ENCODE measurements at places on chromosomes 11 and 22.

DNA sequence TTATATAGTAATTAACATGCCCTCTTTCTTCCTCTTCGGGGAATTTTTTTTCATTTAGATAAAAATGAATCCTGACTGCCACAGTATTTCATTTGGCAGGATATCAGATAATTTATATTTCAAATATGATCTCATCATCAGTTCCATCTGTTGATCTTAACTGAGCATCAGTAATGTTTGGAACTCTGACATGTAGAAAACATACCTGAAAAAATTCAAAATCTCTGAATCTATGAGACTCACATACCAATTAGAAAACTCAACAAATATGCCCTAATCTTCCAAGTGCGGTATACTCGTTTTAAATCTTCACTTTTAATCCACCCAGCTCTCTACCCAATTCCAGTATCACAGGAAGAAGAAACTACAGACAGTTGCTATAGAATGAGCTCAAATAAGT is 161.9 kb downstream of the MSANTD4 start:
- DNase-seq = no peak

GRCh38 chr11:33182246-33182878 is 21.1 kb upstream of the CSTF3 start:
- DNase-seq = no peak

GRCh38 chr11:122108828-122109227 is 7.2 kb downstream of the BLID start:
- no peak for DNase-seq

GRCh38 chr11:128806506-128807261 is 60.4 kb downstream of the KCNJ1 start:
- DNase-seq = no peak

DNA sequence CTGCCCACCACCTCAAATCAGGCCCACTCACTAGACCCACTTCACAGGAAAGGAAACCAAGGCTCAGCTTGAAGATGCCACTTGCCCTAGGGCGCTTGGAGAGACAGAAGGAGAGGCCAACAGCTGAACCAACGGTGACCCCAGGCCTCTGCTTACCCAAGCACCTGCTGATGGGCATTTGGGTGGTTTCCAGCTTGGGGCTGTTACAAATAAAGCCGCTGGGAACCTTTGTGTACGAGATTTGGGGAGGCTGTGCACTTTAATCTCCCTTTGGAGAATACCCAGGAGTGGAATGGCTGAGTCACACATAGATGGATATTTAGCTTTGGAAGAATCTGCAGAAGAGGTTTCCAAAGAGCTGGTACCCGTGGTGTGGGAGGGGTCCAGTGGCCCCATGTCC is 50.9 kb upstream of the LINC01488 start:
- no peak for DNase-seq

- no peak for DNase-seq
Observed at GRCh38 chr11:17250561-17251350, 25.8 kb upstream of the NUCB2 start.

- DNase-seq = peak; percentile 52
Observed at GRCh38 chr11:66035653-66036333, 9.5 kb upstream of the CATSPER1 start.

DNA sequence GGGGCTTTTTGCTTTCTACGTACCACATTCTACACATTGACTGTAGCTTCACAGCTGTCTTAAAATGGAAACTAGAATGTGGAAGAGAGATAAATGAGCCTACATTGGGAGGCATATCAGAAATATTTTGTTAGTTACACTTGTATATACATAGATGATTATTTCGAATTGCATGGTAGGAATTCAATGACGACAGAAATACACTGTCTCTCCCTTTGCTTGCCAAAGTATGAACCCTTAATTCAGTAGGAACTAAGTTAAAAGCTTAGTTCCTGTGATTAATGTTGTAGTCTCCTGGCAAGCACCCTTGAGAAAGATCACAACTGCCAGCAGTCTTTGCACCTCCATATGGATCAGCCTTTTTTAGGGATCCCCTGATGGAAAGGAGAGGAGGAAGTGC is 10.1 kb downstream of the C11orf87 start:
- DNase-seq = no peak

DNA sequence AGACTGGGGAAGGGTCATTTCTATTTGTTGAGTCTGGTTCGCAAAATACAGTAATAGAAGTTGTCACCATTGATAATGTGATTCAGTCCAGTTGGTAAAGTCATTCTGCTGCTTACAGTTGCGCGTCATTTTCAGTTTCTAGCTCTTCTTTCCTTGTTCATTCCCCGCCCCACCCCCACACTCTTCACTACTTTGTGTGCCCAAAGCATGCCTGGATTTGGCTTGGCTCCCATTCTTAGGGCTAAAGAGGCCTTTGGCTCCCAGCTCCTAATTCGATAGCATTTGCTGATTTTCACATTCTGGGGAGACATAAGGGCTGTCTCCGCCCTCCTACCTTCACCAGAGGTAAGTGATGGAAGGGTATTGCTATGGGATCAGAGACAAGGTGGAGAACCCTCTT is 43.0 kb downstream of the CECR2 start:
- no peak for DNase-seq

DNA sequence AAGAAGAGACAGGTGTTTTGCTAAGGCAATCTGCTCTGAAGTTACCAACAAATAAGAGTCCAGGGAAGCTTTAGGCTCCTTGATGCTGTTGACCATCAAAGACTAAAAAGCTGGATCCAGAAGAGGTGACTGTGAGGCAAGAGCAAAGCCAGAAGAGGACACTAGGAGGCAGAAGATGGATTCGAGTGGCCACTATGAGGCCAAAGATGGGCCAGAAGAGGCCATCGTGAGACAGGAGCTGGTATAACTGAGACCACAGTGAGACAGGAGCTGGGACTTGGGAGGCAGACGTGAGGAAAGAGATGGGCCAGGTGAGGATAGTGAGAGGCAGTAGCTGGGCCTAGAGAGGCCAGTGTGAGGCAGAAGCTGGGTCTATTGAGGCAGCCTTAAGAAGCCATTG is 37.7 kb downstream of the OR4C45 start:
- no peak for DNase-seq

GRCh38 chr11:86664930-86665329 is 7.5 kb downstream of the ME3 start:
- DNase-seq = no peak

DNA sequence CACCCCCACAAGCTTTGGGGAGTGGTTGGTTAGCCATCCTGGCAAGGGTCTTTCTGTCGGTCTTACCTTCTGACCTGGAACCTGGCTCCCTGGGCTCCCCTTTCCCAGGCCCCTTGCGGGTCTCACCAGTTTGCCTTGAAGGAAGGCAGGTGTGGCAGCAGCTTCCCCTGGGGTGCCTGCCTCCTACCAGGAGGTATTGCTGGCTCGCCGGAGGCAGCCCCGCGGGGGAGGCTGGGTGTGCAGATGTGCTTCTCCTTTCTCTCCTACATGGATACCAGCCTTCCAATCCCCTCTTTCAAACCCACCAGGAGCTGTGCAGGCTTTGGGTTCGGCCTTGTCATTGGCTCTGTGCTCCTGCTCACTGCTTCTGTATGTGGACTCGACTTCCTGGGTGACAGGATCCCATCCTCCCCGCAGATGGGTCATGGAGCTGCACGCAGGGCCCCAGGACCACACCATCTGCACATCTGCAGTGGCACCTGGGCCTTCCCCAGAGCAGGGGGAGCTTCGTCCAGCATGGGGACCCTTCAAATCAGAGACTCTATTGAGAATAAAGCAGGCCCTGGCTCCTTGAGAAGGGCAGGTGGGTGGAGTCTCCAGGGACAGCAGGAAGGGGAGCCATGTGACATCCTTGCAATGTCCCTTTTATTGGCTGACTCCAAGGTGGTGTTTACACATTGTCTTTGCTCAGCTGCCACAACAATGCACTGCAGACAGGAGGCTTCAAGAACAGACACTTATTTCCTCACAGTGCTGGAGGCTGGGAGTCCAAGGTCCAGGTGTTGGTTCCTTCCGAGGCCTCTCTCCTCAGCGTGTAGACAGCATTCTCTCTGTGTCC is 592.0 kb downstream of the BRD1 start:
- DNase-seq = no peak

- no peak for DNase-seq
Observed at GRCh38 chr22:19691721-19692341, 22.5 kb upstream of the SEPTIN5 start.

GRCh38 chr22:45763236-45763624 is 91.6 kb downstream of the ATXN10 start:
- no peak for DNase-seq

DNA sequence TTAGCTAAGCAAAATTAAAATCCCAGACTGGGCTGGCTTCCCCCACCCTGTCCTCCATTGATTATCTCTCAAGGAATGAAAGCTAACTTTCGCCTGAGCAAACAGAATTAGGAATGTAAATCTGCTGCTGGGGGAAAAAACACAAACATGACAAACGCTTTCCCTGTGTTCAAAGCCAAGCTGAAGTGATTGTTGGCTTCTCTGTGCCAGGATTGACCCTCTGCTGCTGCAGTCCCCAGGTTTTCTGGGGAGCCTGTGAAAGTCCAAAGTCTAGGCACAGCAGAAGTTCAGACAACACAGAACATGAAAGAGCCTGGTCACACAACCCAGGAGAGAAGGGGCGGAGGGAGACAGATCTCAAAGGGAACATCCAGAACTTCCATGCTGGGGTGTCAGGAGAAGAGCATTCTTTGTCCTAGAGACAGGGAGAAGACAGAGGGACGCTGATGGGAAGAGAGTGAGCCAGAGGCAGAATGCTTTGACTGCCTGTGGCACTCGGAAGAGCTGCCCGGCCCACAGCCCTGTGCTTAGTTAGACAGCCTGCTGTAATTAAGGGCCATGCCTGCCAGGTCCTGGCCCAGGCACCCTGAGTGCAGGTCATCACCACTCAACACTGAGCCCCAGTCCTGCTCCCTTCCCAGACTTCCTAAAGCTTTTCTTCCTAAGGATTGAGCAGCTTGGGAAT is 6.9 kb downstream of the PATZ1 start:
- DNase-seq = no peak

DNA sequence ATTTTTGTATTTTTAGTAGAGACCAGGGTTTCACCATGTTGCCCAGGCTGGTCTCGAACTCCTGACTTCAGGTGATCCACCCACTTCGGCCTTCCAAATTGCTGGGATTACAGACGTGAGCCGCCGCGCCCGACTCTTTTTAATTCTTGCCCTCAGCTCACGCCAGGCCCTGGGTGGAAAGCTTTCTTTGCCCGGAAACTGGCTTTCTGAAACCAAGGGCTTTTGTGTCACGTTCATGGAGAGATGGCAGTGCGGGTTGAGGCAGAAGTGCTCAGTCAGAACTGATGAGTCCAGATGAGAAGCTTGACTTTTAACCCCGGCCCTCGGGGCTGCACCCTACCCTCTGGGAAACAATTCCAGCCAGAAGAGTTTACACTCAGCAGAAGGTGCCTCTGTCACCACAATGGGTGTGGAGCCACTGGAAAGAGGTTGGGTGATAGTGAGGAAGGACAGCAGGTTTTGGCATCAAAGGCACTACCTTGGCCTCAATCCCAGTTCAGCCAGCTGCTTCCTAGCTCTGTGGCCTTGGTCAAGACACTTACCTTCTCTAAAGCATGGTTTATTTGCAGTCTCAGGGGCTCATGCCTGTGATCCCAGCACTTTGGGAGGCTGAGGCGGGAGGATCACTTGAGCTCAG is 890 bp upstream of the ARFGAP3 start:
- DNase-seq = no peak

- DNase-seq = no peak
Observed at GRCh38 chr11:90326647-90327046, 103.8 kb upstream of the CHORDC1 start.

DNA sequence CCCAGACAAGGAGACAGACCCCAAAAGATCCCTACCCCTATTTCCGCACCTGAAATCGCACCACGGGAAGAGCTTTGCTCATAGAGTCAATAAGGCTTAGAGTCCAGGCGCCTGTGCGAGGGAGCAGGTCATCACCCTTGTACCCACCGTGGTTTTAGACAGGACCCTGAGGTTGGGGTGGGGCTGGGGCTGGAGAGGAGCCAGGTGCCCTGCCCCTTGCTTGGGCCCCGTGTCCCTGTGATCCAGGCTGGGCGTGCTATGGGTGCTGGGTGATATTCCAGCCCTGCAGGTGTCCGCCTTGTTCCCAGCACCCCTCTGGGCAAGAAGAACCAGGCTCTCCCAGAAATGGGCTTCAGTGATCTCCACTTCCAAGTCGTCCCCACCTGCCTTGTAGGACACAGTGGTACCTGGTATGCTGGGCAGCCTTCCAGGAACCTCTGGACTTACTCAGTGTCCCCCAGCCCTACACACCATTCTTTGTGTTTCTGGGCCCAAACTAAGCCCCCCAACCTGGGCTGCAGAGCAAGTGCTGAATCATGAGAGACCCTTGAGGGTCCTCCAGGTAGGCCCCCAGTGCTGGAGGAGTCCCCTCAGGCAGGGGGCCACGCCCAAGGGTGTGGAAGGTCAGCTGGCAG is 4.5 kb downstream of the CD81 start:
- peak; percentile 33 for DNase-seq

- peak; percentile 28 for DNase-seq
Observed at GRCh38 chr11:294780-295179, 4.5 kb downstream of the IFITM5 start.

- DNase-seq = no peak
Observed at GRCh38 chr22:45582236-45582954, 79.7 kb downstream of the FBLN1 start.

- no peak for DNase-seq
Observed at GRCh38 chr11:77515483-77515882, 41.6 kb upstream of the PAK1 start.

DNA sequence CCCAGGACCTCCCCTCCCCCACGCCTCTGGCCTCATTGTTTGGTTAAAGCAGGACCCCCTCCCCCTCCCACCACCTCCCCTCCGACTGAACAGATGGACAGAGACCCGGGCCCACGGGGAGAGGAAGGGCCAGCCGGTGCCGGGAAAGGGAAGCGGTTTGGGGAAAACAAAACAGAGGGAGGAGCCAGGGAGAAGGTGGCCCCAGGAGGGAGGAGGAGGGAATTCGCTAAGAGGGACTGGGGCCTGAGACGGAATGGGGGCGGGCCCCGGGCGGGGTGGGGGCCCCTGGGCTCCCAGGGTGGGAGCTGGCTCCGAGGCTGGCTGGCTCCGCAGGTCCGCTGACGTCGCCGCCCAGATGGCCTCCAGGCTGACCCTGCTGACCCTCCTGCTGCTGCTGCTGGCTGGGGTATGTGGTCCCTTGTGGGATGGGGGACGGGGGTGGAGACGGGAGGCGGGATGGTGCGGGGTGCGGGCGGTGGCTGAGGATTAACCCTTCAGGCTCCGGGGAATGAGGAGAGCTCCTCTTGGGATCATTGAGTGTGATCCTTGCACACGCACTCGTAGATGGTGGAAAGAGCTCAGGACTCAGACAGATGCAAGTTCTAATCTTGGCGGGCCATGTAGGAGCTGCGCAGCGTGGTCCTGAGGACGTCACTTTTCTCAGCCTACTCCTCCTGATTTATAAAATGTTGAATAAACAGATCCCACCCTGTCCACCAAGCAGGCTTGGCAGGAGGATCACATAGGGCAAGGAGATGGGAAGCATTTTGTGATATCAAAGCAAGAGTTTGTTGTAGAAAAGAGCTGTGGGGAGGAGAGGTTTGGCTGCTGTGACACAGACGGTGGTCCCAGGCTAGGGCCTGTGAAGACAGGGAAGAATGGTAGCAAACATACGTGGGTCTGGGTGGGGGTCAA is 688 bp downstream of the SERPING1 start:
- peak; percentile 91 for DNase-seq

- DNase-seq = no peak
Observed at GRCh38 chr22:44455151-44455962, 42.7 kb downstream of the RTL6 start.
